H54 (cell line): ENCODE measurements at places on chromosomes 6 and 20.

DNA sequence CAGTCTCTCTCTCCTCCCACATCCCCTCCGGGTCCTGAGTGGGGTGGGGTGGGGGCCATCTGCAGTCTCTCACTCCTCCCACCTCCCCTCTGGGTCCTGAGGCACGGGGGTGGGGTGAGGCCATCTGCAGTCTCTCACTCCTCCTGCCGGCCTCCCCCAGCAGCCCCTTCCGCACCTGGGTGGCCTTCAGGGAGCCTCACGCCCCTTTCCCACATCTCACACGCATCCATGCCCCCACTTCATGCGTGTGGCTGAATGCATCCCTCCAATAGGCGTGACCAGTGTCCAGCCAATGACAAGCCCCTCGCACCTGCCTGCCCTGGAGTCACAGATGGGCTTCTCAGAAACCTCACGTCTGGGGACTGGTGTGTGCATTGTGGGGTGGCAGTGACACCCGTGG, 993 bp upstream of the SRMS start:
- DNase-seq = no peak

DNA sequence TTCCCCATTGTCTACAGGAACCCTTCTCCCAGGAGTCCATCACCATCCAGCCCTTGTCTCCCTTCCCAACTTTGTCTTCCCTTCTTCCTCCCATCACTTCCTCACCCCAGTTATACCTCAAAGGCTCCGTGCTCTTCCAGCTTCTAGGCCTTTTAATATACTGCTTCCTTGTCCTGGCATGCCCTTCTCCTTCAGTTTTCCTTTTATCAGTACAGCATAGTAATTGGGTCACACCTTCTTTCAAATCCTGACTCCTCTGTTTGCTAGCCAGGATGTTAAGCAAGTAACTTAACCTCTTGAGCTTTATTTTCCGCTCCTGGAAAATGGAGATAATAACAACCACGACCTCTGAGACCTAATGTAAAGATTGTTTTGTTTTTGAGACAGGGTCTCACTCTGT, 54.9 kb upstream of the PNRC1 start:
- DNase-seq = no peak

GRCh38 chr20:61434341-61434781, 182.3 kb downstream of the CDH4 start:
- DNase-seq = no peak

DNA sequence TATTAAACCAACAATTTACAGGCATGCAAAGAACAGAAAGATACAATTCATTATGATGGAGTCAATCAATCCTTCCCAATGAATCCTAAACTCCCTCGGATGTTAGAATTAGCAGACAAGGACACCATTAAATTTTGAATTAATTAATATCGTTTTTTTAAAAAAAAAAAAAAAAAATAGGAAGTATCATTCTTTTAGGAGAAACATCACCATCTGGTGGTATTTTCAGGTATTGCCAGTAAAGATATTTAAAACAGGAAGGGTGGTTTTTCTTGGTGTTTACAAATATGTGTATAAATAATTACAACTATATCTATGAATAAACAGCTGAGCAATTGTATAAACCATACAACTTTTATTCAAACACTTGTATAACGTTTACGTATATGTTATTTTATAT, 564.4 kb downstream of the HAO1 start:
- no peak for DNase-seq

- DNase-seq = no peak
These were observed 22.8 kb downstream of the FAM50B start for GRCh38 chr6:3871939-3872338.

DNA sequence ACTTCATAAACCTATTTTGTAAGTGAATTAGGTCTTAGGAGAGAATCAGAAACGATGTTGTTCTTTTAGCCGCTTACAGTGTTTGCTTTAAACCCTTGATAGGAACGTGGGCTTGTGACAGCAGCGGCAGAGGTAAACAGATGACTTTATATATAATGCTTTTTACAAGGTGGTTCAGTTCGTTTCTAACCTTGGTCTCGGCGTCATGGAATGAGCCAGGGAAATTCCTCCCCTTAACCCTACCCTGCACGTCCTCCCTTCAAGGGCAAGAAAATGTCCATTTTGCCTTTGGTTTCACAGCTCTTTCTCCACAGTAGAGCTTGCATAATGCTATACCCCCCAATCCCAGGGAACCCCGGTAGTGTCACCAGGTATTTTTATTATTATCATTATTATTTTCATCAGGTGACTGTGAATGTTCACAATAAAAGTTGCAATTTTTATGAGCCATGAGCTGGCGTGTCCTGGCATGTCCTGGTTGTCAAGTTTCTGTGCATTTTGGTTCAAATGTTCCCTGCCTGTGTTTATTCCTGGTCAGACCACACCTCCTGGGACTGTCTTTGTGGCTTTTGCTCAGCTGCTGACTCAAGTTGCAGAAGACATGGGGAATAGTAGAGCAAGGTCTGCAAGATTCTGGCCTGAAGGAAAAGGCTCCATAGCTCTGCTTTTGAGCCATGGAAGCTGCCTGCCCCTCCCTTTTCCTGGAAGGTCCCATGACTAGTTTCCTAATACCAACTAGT, 112.8 kb upstream of the BMP2 start:
- DNase-seq = no peak

DNA sequence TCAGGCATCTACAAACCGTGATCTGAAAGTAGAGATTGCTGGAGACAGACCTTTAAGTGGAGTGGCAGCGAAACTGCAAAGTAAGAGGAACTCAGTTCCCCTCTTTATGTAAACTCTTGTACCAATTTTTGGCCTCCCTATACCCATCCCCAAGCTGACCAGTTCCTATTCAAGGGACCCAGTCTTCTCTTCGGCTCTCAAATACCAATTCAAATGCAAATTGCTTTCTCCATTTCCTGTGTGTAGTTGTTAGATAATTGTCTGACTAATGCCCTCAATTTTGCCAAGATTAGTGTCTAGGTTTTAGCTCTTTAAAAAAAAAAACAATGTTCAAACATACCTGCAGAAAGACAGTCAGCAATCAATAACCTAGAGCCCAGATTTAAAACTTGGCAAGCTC, 150.9 kb downstream of the EYA4 start:
- no peak for DNase-seq
